Activated CD8-positive, alpha-beta T cell treated with anti-CD3 and anti-CD28 coated beads for 36 hours (primary cell): ENCODE measurements at places on chromosomes 11 and 22. TPM values are rescaled to one million over a fixed set of nuclear protein-coding genes. Genes with fewer than 3 reads are reported as not detected.

DNA sequence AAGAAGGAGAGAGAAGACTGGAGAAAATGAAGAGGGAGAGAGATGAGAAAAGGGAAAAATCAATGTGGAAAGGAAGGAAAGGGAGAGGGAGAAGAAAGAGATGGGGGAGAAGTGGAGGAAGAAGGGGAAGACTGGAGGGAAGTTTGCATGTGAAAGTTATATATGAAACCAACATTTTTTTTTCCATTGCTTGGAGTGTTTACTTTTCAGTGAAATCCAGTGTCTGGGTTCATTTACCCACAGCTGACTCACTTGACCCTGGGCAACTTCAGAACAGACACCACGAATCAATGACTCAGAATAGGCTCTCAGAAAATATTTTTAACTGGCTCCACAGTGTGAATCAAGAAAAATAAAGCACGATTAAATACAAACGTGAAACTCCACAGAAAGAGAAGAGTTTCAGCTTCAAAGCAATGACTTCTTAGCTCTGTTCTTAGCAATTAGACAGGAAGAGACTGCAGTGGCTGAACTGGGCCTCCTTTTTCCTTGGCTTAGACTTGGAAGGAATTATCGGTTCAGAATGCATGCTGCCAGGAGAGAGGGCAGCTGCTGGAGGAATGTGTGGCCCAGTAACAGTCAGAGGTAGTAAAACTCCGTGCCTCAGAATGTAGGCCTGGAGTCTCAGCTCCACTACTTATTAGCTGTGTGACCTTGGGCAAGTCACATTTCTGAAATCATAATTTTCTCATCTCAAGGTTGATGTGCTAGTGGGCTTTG lies 237.5 kb downstream of the MIAT start:
- no peak overlapping the region for H3K27ac ChIP-seq
- H3K4me1 ChIP-seq, result peaks cover 9% of the 10 kb centered on the region
- peaks cover 19% of the 10 kb centered on the region for H3K27me3 ChIP-seq
- no peaks in the 10 kb centered on the region for H3K36me3 ChIP-seq

DNA sequence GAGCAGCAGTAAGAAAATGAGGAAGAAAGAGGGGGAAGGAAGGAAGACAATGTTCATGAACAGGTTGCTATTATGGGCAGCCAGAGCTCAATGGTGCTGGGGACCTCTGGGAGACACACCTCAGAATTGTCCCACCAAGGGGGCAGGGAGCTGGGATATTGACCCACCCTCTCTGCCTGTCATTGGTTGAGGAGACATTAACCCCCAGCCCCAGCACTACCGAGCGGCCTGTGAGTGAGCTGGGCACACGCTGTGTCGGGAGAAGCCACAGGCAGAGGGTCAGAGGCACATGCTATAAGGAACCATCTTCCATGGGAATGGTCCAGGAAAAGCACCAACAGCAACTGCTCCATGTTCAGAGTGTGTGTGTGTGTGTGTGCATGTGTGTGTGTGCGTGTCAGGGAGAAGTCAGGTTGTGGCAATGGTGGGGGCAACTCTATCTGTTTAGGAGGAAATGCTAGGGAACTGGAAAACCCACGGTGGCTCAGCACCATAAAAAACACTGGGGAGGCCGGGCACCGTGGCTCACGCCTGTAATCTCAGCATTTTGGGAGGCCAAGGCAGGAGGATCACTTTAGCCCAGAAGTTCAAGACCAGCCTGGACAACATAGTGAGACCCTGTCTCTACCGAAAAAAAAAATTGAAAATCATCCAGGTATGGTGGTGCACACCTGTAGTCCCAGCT lies 49.2 kb downstream of the CD6 start:
- DNase-seq, result peak; percentile 14
- peak overlapping the region; percentile 88 for H3K27ac ChIP-seq
- peaks cover 71% of the 10 kb centered on the region for H3K4me1 ChIP-seq
- no peaks in the 10 kb centered on the region for H3K27me3 ChIP-seq

The TUBGCP6 gene
- total RNA-seq, result 44.8 TPM

The RTN4RL2 gene
- 0.27 TPM for total RNA-seq

DNA sequence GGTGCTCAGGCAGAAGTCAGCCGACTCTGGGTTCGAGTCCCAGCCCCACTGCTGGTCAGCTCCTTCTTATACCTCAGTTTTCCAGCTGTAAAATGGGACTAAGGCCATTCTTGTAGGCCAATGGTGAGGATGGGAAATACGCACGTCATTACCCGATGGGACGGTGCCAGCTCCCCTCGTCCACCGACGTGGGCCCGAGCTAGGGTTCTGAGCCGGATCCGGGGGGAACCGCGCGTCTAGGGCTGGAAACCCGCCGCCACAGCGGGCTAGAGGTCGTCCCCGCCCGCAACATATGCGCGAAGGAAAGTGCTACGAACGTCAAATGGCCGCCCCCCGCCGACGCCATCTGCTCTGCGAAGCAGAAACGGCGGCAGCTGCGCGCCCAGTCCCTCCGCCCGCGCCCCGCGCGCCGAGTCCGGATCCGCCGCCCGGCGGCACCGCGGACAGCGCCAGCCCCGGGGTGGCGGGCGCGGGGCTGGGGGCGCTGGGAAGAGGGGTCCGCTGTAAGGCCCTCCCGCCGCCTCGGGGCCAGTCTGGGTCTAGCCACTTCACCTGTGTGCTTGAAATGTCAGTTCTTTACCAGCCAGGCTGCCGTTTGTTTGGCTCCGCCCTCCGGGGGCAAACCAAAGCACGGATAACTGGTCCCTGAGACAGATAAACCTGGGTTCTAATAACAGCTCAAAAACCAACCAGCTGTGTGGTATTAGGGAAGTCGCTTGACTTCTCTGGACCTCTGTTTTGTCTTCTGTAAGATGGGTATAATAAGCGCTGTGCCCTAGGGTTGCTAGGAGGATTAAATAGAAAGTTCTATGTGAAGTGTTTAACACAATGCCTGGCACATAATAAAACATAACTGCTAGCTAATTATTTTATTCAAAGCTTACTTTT lies 103.5 kb upstream of the RCN1 start:
- no peak overlapping the region for H3K27ac ChIP-seq
- H3K27me3 ChIP-seq, result peaks cover 41% of the 10 kb centered on the region
- H3K4me3 ChIP-seq, result no peak overlapping the region
- no peak for DNase-seq

The OR51E2 gene
- total RNA-seq, result not detected

The DDTL gene
- total RNA-seq, result not detected

- peaks cover 3% of the 10 kb centered on the region for H3K36me3 ChIP-seq
- H3K27ac ChIP-seq, result peak overlapping the region; percentile 83
- H3K27me3 ChIP-seq, result peaks cover 3% of the 10 kb centered on the region
- no peak for DNase-seq
- H3K4me1 ChIP-seq, result peaks cover 38% of the 10 kb centered on the region
These were observed 88.4 kb downstream of the TRAF6 start for GRCh38 chr11:36421546-36422155.

The TMEM151A gene
- total RNA-seq, result not detected

- H3K4me3 ChIP-seq, result no peak overlapping the region
- H3K4me1 ChIP-seq, result no peaks in the 10 kb centered on the region
- peaks cover 11% of the 10 kb centered on the region for H3K27me3 ChIP-seq
These were observed 21.8 kb upstream of the B3GAT1 start for GRCh38 chr11:134433806-134434205.

DNA sequence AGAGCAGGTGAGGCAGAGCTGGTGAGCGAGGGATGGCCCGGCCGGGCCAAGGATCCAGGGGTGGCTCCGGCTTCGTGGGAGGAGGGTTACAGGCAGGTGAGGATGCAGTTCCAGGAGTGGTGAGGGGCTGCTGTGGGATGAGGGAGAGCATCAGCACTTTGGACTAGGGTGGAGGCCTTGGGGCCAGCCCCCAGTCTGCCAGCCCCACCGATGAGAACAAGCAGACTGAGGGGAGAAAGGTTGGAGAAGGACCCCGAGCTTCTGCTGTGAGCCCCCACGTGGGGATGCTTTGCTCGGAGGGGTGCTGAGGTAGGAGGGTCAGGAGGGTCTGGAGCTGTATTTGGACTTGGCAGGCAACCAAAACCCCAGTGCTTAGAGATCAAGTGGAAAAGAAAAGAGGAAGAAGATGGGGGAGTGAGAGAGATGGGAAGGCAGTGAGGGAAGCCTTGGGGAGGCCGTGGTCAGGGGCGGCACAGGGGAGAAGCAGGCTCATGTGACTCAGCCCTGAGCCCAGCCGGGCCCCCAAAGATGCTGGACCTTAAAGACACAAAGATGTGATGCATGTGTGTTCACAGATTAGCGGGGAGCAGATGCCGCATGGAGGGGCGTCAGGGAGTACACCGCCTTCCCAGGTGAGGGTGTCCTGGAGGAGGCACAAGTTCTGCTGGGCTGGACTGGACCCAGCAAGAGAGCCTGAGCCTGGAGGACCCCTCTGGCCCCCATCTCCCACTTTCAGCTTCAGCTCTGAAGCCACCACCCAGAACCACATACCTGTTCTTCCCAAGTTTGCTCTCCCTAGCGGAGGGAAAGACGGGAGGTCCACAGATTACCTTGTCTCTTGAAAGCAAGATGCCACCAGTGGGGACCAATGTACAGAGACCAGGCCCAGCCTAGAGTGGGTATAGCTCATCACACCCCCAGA lies 91.3 kb downstream of the CDKN1C start:
- H3K36me3 ChIP-seq, result no peaks in the 10 kb centered on the region
- no peaks in the 10 kb centered on the region for H3K27me3 ChIP-seq
- no peak overlapping the region for H3K4me3 ChIP-seq
- H3K27ac ChIP-seq, result no peak overlapping the region
- no peaks in the 10 kb centered on the region for H3K4me1 ChIP-seq
- no peak for DNase-seq

GRCh38 chr11:32183512-32183911 lies 92.6 kb downstream of the RCN1 start:
- DNase-seq, result no peak
- peaks cover 7% of the 10 kb centered on the region for H3K27me3 ChIP-seq
- no peaks in the 10 kb centered on the region for H3K4me1 ChIP-seq
- no peak overlapping the region for H3K4me3 ChIP-seq
- no peak overlapping the region for H3K27ac ChIP-seq
- H3K36me3 ChIP-seq, result no peaks in the 10 kb centered on the region

The RIC3 gene
- 7.7 TPM for total RNA-seq

DNA sequence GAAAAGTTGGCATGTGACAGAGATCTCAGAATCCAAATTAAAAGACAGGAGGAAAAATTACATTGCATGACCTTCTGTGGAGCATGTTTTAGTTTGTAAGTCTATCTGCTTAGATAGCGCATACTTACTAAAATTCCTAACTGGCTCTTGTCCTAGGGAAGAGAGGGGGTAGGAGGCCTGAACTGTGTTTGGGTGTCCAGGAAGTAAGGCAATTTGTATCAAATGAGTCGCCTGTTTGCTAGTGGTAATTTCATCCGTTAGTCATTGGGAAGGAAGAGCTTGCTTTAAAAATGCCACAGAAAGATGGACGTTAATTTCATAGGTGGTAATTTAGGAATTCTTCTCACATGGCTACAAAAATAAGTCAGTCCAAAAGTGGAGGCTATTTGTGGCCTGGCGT lies 18.5 kb downstream of the GRK3 start:
- H3K4me3 ChIP-seq, result no peak overlapping the region
- H3K36me3 ChIP-seq, result peaks cover 5% of the 10 kb centered on the region
- peaks cover 21% of the 10 kb centered on the region for H3K4me1 ChIP-seq
- no peak for DNase-seq

The APOA4 gene
- not detected for total RNA-seq

The POU2AF1 gene
- total RNA-seq, result 3.6 TPM

- H3K27ac ChIP-seq, result no peak overlapping the region
- DNase-seq, result no peak
- no peaks in the 10 kb centered on the region for H3K4me1 ChIP-seq
- H3K4me3 ChIP-seq, result no peak overlapping the region
These were observed 25.1 kb upstream of the CAPRIN1 start for GRCh38 chr11:34026432-34026831.

The SAA2 gene
- not detected for total RNA-seq

The CARD10 gene
- total RNA-seq, result 0.09 TPM

- H3K36me3 ChIP-seq, result no peaks in the 10 kb centered on the region
- no peak overlapping the region for H3K4me3 ChIP-seq
- peaks cover 10% of the 10 kb centered on the region for H3K4me1 ChIP-seq
- no peaks in the 10 kb centered on the region for H3K27me3 ChIP-seq
- no peak overlapping the region for H3K27ac ChIP-seq
These were observed 13.4 kb downstream of the GLB1L2 start for GRCh38 chr11:134345237-134345550.
